Body of pancreas (tissue), 4 donors: ENCODE measurements at places on chromosomes 16 and 17.
A peak's percentile ranks its signal among the peaks of the same experiment; 100 is the strongest.

GRCh38 chr16:8087597-8088289 lies 502.6 kb downstream of the TMEM114 start:
- DNase-seq = no peak

- no peak for DNase-seq
Measured at GRCh38 chr17:78528541-78528940, 48.7 kb downstream of the DNAH17 start.

- peak; percentile 33 for DNase-seq
Measured at GRCh38 chr17:62163847-62164246, 98.8 kb upstream of the MED13 start.

- DNase-seq = no peak
Measured at GRCh38 chr17:3688852-3689261, 7.1 kb downstream of the P2RX5 start.

DNA sequence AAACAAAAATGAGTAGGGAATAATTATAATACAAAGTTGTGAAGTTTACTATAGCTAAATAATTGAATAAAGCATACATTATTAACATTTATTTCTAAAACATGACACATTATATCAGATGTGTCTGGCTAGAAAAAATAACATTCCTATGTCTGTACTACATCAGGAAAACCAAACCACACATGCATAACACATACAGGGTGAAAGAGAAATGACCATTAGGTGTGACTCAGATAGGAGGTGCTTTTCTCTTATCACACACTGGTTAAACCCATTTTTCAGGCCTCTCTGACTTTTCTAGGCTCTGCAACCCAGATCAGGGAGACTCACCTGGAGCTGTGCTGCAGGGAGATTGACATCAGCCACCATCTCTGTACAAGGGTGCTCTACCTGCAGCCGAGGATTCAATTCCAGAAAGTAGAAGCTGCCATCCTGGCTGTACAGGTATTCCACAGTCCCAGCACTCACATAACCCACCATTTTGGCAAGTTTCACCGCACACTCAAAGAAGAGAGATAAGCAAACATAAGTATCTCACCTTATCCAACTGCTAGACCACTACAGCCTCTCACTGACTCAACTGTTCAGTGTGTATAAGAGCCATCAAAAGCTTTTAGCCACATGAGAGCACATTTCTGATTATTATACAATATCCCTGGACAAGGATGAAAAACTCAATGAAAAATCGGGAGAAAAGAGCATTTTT lies 116.6 kb upstream of the C17orf78 start:
- no peak for DNase-seq

DNA sequence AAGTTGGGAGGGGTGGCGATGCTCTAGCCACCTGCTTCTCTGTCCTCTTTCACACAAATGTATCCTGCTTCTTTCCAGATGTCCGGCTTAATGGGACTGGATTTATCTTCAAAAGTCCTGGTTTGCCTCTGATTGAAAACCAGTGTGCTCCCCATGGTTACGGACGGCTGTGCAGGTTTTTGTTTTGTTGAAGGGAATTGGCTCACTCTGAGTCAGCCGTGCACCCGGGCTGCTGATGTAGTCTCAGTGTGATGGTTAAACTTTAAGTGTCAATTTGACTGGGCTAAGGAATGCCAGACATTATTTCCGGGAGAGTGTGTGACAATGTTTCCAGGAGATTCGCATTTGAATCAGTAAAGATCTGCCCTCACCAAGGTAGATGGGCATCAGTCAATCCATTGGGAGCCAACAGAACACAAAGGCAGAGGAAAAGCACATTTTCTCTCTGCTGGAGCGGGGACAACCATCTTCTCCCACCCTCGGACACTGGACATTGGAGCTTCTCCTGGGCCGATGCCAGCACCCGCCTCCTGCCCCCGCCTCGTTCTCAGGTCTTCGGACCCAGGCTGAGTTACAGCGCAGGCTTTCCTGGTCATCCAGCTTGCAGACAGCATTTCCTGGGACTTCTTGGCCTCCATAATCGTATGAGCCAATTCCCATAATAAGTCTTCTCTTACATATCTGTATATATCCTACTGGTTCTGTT lies 126.9 kb upstream of the TNRC6C start:
- DNase-seq = no peak

DNA sequence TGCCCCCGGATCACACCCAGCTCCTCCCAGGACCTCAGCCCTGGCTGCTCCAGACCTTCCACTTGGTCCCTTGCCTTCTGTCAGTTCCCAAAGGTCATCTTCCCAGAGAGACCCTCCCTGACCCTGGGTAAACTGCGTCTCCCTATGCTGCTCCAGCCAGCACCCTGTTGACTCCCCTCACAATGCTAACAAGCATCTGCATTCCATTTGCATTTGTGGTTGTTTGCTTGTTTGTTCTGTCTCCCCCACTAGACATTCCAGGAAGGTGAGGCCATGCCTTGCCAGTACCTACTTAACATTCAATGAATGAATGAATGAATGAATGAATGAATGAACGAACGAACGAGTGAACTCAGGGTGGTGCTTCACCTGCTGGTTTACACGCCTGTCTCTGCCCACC lies 171.2 kb downstream of the WSCD1 start:
- DNase-seq = no peak

GRCh38 chr16:13060932-13061331 lies 159.5 kb downstream of the SHISA9 start:
- no peak for DNase-seq

- peak; percentile 43 for DNase-seq
Measured at GRCh38 chr16:16042076-16042475, 92.7 kb downstream of the ABCC1 start.

DNA sequence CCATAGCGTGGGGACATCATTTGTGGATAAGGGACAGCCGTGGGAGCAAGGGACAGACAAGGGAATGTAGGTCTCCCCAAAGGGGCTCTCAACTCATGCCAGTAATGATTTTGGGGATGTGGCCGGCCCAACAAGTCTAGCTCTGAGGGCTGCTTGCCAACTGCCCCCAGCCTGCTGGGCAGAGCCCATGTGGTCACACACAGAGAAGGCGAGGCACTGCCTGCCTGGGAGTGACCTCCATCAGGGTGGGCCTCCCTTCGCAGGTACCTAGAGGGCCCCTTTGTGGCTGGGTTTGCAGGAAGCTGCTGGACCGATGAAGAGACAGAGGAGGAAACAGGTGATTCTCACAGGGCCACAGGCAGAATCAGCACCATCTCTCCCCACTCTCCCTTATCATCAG lies 177.1 kb downstream of the C16orf78 start:
- DNase-seq = no peak

DNA sequence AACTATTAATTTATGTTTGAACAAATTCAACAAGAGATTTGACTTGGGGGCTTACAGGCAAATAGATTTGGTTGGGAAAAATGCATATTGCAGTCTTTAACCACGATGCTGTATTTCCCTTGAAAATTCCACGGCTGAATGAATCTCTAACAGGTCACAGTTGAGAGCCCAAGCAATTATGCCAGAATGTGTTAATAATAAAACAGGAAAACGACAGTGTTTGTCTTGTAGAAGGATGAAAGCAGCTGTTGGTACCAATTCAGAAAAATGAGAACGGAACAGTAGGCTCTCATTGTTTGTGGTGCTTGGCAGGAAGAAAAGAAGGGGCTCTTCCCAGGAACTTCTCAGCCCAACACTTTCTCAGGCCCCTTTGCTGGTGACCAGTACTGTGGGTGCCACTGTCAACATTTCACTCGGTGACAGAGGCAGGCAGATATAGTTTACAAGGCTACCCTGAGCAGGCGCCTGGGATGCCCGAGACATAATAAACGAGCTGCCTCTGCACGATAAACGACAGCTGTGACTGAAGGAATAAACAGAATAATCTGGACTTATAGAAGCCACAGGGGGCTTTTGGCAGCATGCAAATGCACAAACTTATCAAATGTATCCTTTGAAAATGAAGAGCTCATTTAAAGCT lies 387.1 kb downstream of the HS3ST4 start:
- no peak for DNase-seq

GRCh38 chr16:73418691-73419090 lies 370.8 kb upstream of the ZFHX3 start:
- DNase-seq = no peak

- DNase-seq = no peak
Measured at GRCh38 chr16:26961459-26961858, 105.3 kb upstream of the C16orf82 start.

- DNase-seq = no peak
Measured at GRCh38 chr16:56736476-56736875, 6.5 kb downstream of the NUP93 start.

- no peak for DNase-seq
Measured at GRCh38 chr17:75394332-75394918, 11.1 kb downstream of the GRB2 start.

- no peak for DNase-seq
Measured at GRCh38 chr16:55645986-55646385, 9.8 kb upstream of the SLC6A2 start.

DNA sequence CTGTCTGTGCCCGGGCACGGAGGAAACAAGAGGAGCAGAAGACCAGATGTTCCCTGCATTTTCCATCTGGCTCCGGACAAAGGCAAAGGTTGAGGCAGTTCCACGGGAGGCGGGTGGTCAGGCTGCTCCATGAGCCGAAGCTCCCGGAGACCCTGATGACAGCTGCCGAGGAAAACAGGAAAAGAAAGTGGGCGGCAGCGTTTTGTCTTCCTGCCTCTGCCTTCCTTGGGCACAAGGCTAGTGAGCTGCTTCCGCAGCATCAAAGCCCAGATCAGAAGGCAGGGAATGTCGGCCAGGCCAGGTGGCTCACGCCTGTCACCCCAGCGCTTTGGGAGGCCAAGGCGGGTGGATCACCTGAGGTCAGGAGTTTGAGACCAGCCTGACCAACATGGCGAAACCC lies 16.2 kb downstream of the SLC43A2 start:
- no peak for DNase-seq

DNA sequence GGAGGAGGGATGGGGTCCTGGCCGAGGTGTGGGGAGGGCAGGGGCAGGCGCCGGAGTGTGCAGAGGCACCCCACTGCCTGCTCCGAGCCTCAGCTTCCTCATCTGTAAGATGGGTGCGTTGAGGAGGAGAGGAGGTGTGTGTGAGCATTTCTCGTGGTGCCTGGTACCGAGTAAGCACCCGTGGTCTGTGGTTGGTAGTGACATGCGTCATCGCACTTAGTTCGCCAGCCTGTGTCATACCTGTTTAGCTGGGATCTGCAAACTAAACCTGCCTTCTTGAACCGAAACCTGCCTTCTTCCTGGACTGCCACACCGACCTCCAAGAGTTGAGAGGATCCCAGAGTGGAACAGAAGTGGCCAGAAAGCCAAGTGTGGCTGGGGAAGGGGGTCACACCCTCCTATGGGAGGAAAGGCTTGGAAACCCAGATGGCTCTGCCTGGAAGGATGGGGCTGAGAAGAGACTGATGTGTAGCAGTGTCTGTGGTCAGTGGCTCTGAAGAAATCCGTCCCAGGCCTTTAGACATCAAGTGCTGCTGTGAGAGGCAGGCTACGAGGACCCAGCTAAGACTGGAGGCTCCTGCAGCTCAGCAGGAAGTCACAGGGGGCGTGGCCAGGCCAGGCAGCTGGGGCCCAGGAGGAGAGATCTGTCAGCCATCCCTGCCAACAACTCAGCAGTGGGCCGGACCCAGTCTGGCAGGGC lies 162.6 kb upstream of the PLCG2 start:
- peak; percentile 47 for DNase-seq

DNA sequence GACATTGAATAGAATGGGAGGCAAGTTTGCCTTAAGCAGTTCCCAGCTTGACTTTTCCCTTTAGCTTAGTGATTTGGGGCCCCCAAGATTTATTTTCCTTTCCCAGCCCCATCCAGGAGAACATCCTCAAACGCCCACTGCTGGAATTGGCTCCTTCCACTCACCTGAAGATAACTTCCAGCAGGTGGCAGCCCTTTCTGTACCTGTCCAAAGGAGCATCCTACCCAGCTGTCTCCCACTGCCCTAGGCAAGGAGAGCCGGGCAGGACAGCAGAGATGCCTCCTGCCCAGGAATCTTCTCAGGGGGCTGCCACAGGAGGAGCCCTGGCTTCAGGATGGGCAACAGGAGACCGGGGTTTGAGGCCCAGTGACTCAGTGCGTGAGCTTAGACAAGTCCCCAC lies 6.4 kb downstream of the CACNG5 start:
- DNase-seq = no peak

- no peak for DNase-seq
Measured at GRCh38 chr17:41256291-41256685, 1.1 kb downstream of the KRTAP9-9 start.

- no peak for DNase-seq
Measured at GRCh38 chr16:15440852-15441251, 6.5 kb downstream of the BMERB1 start.

DNA sequence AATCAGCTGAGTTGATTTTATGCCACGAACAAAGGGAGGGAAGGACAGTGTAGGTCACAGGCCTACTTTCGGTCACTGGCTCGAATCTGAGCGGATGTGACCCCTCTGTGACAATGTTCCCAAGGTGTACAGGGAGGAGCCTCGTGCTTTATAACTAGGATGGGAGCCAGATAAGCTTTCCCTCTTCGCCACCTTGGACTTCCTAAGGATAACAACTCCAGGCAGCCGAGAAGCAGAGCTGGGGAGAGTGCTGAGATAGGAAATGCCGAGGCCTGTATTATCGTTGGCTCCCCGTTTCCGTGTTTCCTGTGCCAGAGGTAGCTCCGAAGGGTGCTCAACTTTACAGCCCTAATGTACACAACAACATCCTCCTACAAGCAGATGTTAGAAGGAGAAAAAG lies 217.8 kb upstream of the IRX3 start:
- DNase-seq = no peak

DNA sequence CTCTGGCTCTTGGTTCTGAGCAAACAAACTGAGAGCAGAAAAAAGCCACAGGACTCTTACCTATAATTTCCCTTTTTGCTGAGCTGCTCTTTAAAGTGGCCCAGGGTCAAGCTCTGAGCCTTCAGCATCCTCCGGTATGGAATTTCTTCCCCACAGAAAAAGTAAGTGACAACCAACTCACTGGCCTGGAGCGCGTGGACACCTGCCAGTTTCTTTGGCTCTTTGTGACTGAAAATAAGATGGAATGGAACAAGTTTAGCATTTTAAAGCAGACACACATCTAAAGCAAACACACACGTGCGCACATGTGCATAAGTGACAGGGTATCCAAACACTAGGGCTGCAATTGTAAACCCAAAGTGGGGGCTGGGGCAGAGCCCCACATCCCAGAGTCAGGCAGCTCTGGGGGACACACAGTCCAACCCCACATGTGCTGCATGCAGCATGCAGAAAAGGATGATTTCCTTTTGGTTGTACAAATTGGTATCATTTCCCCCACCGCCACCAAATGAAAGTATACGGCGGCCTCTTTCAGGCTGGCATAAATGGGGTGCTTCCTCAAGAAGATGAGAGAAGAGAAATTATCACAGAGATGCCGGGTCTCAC lies 27.5 kb downstream of the AXIN2 start:
- DNase-seq = no peak

GRCh38 chr17:80047176-80047575 lies 10.7 kb downstream of the CCDC40 start:
- no peak for DNase-seq
